Activated CD4-positive, alpha-beta T cell treated with anti-CD3 and anti-CD28 coated beads, Interleukin-2, amount 50 U/mL, for 48 hours (primary cell): ENCODE measurements at places on chromosomes 3 and 15.

DNA sequence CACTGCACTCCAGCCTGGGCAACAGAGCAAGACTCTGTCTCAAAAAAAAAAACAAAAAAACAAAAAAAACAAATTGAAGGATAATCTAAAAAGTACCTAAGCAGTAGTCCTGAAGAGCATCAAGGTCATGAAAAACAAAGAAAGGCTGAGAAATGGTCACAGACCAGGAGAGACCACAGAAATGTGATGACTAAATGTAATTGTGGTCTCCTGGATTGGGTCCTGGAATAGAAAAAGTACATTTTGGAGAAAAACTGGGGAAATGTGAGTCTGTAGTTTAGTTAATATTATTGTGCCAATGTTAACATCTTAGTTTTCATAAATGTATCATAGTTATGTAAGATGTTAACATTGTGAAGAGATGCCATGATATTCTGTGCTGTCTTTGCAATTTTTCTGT is 267.5 kb upstream of the NR2E3 start:
- no peak for DNase-seq

DNA sequence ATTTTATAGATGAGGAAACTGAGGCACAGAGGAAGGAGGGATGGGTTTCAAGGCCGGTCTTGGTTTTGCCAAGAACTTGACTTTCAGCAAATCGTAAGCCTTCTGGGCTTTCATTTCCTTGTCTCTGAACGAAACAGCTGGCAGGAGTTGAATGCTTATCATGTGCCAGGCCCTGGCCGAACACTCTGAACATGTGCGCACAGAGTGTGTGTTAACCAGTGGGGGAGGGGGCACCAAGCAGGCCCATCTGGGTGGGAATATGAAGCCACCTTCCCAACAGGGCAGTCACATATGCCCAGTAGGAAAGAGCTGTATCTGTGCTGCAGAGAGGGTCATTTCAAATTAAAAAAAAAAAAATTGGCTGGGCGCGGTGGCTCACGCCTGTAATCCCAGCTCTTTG is 29.3 kb downstream of the ZNF710 start:
- no peak for DNase-seq

DNA sequence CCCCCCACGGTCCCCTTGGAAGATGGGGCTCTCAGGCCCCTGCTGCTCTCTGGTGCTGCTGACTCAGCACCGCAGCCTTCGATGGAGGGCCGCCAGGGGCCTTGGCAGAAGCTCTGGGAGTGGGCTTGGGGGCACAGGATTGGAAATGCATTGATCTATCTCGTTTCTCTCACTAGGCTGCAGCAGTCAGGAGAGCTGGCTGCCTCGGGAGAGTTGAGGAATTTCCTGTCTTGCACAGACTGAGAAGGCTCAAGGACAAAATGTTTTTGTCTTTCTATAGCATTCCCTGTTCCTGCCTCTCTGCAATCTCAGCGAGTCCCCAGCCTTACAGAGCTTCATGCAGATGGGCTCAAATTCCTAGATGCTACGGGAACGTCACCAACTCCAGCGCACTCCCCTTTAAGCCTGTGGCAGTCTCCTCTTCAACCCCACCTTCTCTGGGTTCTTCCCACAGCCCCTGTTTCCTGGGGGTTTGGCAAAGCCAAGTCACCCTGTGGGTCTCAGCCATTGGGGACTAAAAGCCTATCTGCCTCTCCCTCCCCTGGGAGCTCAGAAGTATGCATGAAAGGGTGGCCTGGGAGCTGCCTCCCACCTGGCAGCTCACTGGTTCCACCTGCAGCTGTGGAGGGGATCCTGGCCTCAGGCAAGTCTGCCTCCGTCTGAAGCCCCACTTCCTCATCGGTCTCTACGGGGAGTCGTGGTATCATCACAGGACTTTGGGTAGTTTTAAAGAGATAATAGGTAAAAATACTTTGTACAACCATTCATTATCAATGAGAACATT is 127.4 kb upstream of the HACD2 start:
- DNase-seq: no peak

DNA sequence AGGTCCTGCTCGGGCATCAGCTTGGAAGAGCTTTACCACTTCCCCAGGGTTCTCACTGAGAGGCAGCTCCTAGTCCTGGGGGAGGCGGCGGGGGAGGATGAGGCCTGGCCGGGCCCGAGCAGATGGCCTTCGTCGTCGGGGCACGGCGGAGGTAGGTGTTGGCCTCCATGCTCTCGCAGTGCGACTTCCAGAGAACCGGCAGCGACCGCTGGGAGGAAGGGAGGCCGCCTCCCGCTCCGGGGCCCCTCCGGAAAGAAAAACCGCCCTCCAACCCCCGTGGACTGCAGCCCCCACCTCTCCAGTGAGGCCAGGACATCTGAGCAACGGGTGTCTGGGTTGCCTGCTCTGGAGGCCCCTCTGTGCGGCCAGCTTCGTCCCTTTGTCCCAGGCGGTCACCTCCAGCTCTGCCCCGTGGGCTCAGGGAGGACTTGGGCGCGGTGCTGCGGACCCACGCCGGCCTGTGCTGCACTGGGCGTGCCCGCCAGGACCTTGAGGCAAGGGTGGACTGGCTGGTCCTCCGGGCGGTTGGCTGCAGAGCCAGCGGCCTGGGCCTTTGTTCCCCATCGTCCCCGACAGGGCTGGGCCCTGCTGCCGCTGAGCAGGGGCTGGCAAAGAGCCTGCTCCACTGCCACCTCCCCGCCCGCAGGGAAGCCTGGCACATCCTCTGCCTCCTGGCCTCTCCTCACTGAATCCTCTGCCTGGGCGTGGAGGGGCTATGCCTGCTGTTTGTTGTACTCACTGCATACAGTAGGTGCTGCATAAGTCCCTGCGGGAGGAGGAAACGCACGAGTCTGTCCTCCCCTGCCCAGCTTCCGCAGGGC is 13.6 kb upstream of the GP9 start:
- no peak for DNase-seq

DNA sequence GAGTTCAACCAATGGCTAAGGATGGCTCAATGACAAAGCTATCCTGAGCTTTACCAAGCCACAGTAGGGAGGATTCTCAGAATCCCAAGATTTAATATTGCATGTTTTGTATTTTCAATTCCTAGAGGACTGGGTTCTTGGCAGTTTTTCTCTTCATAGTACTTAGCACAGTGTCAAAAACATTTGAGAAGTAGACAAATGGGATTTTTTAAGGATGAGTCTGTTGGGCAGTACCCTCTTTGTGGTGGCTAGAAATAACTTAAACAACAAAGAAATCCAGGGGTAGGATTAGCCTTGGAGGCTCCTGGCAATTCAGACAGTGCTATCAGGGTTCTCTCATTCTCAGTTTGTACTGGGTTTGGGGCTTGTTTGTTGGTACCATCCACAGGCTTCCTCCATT is 212.8 kb upstream of the RORA start:
- DNase-seq: no peak

GRCh38 chr3:141680620-141681389 is 57.3 kb upstream of the RNF7 start:
- DNase-seq: no peak

GRCh38 chr3:70137366-70137765 is 137.8 kb downstream of the SAMMSON start:
- DNase-seq: no peak

DNA sequence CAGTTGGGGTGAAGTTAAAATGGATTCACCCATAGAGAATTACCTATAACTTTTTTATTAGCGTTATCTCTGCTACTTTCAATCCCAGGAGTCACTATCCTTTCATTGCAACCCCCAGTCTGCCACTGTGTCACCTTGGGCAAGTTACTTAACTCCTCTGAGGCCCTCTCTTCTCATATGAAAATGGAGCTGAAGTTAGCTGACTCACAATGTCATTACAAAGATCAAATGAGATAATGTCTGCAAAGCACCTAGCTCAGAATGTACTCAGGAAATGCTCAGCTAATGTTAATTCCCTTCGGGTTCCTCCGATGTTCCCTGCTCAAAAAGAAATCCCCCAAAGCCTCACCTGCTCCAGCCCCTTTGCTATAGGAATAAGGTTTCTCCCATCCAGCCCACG is 50.0 kb downstream of the TRIM42 start:
- no peak for DNase-seq

- DNase-seq: no peak
Measured at GRCh38 chr15:25866874-25867273, 3.7 kb upstream of the ATP10A start.

GRCh38 chr3:106210923-106211322 is 342.1 kb upstream of the CBLB start:
- no peak for DNase-seq
